ENCODE measurements at places on chromosomes 3 and 15.

GRCh38 chr15:73596174-73596573, 37.0 kb downstream of the NPTN start:
- H3K27ac ChIP-seq = no peak overlapping the region
- peaks cover 5% of the 10 kb centered on the region for H3K4me1 ChIP-seq
- no peak overlapping the region for H3K4me3 ChIP-seq
- no peaks in the 10 kb centered on the region for H3K27me3 ChIP-seq
- peaks cover 4% of the 10 kb centered on the region for H3K36me3 ChIP-seq

DNA sequence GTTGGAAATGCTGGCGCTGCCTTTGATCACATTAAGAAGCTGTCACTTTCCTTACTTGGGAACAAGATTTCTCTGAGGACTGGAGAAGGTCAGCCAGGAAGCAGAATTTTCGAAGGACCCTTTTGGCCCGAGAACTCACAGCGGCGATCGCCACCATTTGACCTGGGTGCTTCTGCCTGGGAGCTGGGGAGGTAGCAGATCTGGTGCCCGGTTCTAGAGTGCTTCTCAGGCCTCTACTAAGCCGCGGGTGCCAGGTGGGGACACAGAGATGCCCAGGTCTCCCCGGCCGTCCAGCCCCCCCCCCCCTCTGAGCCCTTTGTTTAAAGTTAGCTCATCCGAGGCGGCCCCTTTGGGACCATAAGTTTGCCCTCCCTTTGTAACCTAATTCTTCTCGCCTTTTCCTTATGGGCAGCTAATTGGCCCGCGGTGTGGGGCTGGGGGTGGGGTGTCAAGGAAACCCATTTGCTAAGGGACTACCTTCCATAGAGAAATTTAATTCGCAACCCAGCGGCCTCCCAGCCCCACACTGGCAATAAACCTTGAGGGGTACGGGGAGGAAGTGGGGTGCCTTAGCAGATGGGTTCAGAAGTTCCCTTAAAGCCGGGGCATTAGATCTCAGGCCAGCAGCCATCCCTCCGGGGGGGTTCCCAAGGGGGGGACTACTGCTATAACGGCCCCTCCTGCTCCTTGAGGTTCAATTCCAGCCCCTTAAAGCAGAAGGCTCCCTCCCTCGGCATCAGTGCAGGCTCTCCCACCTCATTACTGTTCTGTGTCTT, 1.9 kb downstream of the GATA2 start:
- peaks cover 21% of the 10 kb centered on the region for H3K4me1 ChIP-seq
- peaks cover 73% of the 10 kb centered on the region for H3K27me3 ChIP-seq
- no peaks in the 10 kb centered on the region for H3K36me3 ChIP-seq
- H3K4me3 ChIP-seq = no peak overlapping the region

DNA sequence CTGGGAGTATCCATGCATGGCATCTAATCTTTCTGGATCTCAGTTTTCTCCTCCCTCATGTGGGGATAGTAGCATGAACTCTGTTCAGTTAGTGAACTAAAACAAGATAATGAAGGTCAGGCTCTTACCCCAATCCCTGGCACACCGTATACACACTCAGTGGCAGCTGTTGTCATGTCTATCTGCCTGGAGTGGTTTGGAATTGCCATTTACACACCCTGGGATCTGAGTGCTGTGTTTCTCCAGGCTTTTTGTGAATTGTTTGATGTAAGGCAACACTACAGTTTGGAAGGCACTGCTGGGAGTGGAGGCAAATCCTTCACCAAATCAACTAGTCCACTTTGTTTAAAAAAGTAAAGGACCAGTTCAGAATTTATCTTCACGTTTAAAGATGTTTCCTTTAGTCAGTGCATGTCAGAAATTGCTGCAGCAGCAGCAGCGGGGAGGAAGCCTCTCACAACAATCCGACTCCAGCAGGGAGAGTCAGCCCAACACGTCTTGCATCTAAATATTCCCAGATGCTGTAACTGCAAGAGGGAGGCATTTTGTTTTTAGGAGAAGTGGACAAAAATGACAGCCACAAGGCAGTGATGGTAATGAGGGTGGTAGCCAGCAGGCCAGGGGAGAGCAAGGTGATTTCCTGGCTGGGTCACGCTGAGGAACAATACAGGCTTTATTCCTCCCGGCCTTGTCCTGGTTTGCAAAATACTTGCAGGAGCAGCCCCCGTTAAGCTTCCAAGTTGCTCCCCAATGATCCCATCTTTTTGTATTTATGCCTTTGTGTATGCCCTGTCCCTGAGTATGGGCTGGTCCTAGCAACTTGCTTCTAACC, 128.5 kb upstream of the LRIG1 start:
- H3K27me3 ChIP-seq = no peaks in the 10 kb centered on the region
- no peak overlapping the region for H3K4me3 ChIP-seq
- no peaks in the 10 kb centered on the region for H3K4me1 ChIP-seq
- H3K36me3 ChIP-seq = no peaks in the 10 kb centered on the region
- no peak for DNase-seq

- H3K4me3 ChIP-seq = no peak overlapping the region
- peaks cover 26% of the 10 kb centered on the region for H3K27me3 ChIP-seq
- peaks cover 5% of the 10 kb centered on the region for H3K4me1 ChIP-seq
- no peaks in the 10 kb centered on the region for H3K36me3 ChIP-seq
- no peak overlapping the region for H3K27ac ChIP-seq
Measured at GRCh38 chr3:107208100-107208499, 169.1 kb upstream of the CCDC54 start.

- H3K27ac ChIP-seq = peak overlapping the region; percentile 4
- peaks cover 58% of the 10 kb centered on the region for H3K4me1 ChIP-seq
- H3K4me3 ChIP-seq = no peak overlapping the region
Measured at GRCh38 chr15:101221902-101222301, 29.9 kb downstream of the CHSY1 start.

- H3K36me3 ChIP-seq = peaks cover 51% of the 10 kb centered on the region
- no peaks in the 10 kb centered on the region for H3K27me3 ChIP-seq
- peak overlapping the region; percentile 71 for H3K27ac ChIP-seq
- DNase-seq = no peak
- H3K4me1 ChIP-seq = peaks cover 87% of the 10 kb centered on the region
Measured at GRCh38 chr15:67125589-67126502, 60.4 kb downstream of the SMAD3 start.

DNA sequence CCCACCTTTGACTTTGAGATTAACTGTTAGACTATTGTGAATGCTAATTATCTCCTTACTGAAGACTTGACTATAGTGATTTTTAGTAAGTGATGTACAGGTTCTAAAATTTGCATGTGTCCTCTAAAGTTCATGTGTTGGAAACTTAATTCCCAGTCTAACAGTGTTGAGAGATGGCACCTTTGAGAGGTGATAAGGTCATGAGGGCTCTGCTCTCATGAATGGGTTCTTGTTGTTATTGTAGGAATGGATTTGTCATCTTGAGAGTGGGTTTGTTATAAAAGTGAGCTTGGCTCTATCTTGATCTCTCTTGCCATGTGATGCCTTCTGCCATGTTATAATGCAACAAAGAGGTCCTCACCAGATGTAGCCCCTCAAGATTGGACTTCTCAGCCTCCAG, 18.9 kb upstream of the LMOD3 start:
- no peak overlapping the region for H3K27ac ChIP-seq
- no peaks in the 10 kb centered on the region for H3K36me3 ChIP-seq
- DNase-seq = no peak

- H3K4me3 ChIP-seq = no peak overlapping the region
- DNase-seq = no peak
- peaks cover 19% of the 10 kb centered on the region for H3K27me3 ChIP-seq
- H3K27ac ChIP-seq = no peak overlapping the region
- no peaks in the 10 kb centered on the region for H3K4me1 ChIP-seq
- peaks cover 3% of the 10 kb centered on the region for H3K36me3 ChIP-seq
Measured at GRCh38 chr15:66997212-66997611, 68.2 kb upstream of the SMAD3 start.

- no peaks in the 10 kb centered on the region for H3K4me1 ChIP-seq
- no peak for DNase-seq
- no peak overlapping the region for H3K4me3 ChIP-seq
- no peak overlapping the region for H3K27ac ChIP-seq
- H3K27me3 ChIP-seq = peaks cover 8% of the 10 kb centered on the region
- H3K36me3 ChIP-seq = no peaks in the 10 kb centered on the region
Measured at GRCh38 chr3:35648347-35648746, 9.0 kb downstream of the ARPP21 start.

- peaks cover 27% of the 10 kb centered on the region for H3K4me1 ChIP-seq
- DNase-seq = no peak
- H3K27ac ChIP-seq = no peak overlapping the region
- no peaks in the 10 kb centered on the region for H3K27me3 ChIP-seq
Measured at GRCh38 chr15:82165948-82166376, 96.6 kb downstream of the EFL1 start.

- H3K4me1 ChIP-seq = no peaks in the 10 kb centered on the region
- H3K36me3 ChIP-seq = no peaks in the 10 kb centered on the region
- H3K27me3 ChIP-seq = peaks cover 3% of the 10 kb centered on the region
- H3K27ac ChIP-seq = no peak overlapping the region
- DNase-seq = no peak
Measured at GRCh38 chr3:192434186-192434585, 293.2 kb downstream of the FGF12 start.

DNA sequence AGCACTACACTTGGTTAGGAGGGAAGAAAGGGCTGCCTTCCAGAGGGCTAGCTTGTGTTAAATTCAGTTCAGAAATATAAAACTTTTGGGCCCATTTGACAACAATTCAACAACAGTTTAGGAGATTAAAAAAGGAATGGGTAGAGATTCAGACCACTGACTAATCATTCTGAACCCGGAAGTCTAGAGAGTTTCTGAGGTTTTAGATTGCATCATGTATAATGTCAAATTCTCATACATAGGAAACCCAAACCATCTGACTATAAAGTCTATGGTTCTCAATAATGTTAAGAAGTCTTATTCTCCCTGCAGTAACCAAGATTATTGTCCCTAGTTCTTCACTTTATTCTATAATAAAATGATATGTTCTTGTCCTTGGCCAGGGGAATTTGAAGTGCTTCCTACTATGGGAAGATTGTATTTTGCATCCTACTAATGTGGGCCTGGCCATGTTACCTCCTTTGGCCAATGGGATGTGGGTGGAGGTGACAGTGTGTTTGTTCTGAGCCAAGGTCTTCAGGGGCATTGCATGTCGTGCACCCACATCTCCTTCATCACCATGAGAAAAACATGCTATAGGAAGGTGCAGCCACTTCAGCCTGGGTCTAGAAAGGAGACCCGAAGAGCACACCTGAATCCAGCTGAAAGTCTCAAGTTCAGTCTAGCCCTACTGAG, 66.4 kb upstream of the CCNL1 start:
- H3K27ac ChIP-seq = no peak overlapping the region
- H3K36me3 ChIP-seq = peaks cover 4% of the 10 kb centered on the region
- DNase-seq = no peak
- peaks cover 2% of the 10 kb centered on the region for H3K27me3 ChIP-seq

GRCh38 chr3:193776626-193777358, 183.8 kb downstream of the OPA1 start:
- H3K4me3 ChIP-seq = no peak overlapping the region
- H3K27ac ChIP-seq = peak overlapping the region; percentile 65
- H3K4me1 ChIP-seq = peaks cover 17% of the 10 kb centered on the region
- H3K27me3 ChIP-seq = peaks cover 26% of the 10 kb centered on the region
- DNase-seq = peak; percentile 37

- no peak overlapping the region for H3K27ac ChIP-seq
- no peak for DNase-seq
- H3K27me3 ChIP-seq = peaks cover 12% of the 10 kb centered on the region
- peaks cover 18% of the 10 kb centered on the region for H3K36me3 ChIP-seq
Measured at GRCh38 chr15:25675396-25675795, 187.7 kb downstream of the ATP10A start.

GRCh38 chr3:3532508-3532907, 266.7 kb upstream of the LRRN1 start:
- no peak for DNase-seq
- no peaks in the 10 kb centered on the region for H3K36me3 ChIP-seq
- no peaks in the 10 kb centered on the region for H3K4me1 ChIP-seq
- no peak overlapping the region for H3K4me3 ChIP-seq
- no peaks in the 10 kb centered on the region for H3K27me3 ChIP-seq

DNA sequence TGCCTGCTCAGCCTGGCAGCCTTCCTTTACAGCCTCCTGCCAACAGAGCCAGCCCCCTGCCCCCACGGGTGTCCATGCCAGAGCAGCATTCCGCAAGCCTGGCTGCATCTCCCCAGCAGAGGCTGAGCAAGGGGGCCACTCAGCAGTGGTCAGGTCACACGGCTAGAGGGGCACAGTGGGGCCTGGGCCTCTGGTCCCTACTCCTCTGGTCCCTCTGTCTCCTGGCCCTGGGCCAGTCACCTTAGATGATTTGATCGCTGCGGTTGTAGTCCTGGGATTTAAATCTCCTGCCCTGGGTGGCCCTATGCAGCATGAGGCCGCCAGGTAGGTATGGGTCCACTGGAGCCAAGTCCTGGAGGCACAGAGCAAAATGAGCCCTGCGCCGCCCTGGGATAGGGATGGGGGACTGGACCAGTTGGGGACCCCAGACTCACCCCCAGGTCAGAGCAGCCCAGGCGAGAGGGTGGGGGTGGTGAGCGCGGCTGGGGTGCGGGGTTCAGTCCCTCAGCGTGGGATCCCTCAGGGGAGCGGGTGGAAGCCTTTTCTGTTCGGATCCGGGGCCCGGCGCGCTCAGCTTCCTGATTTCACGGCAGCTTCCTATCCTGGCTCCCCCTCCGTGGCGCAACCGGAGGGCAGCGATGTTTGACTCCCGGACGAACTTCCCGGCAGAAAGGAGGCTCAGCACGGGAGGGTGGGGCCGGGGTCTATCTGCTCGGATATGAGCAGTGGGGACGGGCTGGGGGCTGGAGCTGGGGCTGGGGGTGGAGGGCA, at the start of gene ZBTB47:
Gene ZBTB47 (plus strand): TSS at position 138 of the 771 bp plus-strand sequence. CDS start 4,659 bp downstream, outside the sequence.
- H3K4me3 ChIP-seq = peak within 1 kb of the TSS; percentile 69
- peaks cover 6% of the 10 kb centered on the region for H3K36me3 ChIP-seq
- H3K4me1 ChIP-seq = peaks cover 20% of the 10 kb centered on the region
- H3K27ac ChIP-seq = peak within 1 kb of the TSS; percentile 54

DNA sequence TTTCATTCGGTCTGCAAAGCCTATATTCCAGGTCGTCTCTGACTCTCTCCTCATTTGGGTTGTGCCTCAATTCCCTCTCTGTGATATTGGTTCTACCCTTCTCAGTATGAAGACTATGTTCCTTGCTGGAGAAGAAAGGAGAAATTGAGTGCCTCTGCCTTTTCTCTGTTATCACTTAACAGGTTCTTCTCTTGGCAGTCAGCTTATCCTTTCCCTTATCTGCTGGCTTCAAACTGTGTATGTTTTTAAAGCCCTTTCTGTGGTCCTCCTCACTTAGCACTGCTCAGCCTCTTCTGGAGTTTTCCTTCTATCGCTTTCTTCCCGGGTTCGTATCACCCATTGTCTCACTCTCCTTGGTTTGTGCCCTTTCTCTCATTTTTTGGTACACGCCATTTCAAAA, 65.3 kb upstream of the FSTL1 start:
- no peak overlapping the region for H3K4me3 ChIP-seq
- H3K27ac ChIP-seq = no peak overlapping the region
- no peaks in the 10 kb centered on the region for H3K4me1 ChIP-seq
- DNase-seq = no peak
- no peaks in the 10 kb centered on the region for H3K36me3 ChIP-seq

DNA sequence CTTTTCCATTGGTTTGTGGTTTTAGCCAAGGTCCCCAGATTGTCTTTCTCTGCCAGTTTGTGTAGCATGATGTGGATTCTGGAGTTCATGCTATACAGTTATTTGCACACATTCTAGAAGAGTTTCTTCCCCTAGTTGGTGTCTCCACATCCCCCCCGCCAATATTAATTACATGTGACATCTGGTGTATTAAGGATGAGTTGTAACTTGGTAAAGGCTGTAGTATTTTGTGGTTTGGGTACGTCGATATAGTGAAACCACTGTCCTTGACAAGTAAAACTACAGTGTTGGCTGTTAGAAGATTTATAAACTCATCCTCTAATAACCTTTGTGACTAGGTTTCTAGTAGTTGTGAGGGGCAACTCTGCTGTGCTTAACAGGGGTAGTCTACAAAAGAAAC, 23.7 kb upstream of the P4HTM start:
- H3K36me3 ChIP-seq = peaks cover 48% of the 10 kb centered on the region
- no peaks in the 10 kb centered on the region for H3K27me3 ChIP-seq
- DNase-seq = no peak
- H3K4me1 ChIP-seq = peaks cover 6% of the 10 kb centered on the region
